Activated CD4-positive, alpha-beta T cell treated with anti-CD3 and anti-CD28 coated beads for 36 hours (primary cell): ENCODE measurements at places on chromosomes 4 and X. TPM values are rescaled to one million over a fixed set of nuclear protein-coding genes. Genes with fewer than 3 reads are reported as not detected.

CASK gene
- 14.4 TPM for total RNA-seq

GSX2 gene
- total RNA-seq, result not detected

IRS4 gene
- not detected for total RNA-seq

MAOB gene
- 0.09 TPM for total RNA-seq

CHST7 gene
- total RNA-seq, result 2.0 TPM

DNA sequence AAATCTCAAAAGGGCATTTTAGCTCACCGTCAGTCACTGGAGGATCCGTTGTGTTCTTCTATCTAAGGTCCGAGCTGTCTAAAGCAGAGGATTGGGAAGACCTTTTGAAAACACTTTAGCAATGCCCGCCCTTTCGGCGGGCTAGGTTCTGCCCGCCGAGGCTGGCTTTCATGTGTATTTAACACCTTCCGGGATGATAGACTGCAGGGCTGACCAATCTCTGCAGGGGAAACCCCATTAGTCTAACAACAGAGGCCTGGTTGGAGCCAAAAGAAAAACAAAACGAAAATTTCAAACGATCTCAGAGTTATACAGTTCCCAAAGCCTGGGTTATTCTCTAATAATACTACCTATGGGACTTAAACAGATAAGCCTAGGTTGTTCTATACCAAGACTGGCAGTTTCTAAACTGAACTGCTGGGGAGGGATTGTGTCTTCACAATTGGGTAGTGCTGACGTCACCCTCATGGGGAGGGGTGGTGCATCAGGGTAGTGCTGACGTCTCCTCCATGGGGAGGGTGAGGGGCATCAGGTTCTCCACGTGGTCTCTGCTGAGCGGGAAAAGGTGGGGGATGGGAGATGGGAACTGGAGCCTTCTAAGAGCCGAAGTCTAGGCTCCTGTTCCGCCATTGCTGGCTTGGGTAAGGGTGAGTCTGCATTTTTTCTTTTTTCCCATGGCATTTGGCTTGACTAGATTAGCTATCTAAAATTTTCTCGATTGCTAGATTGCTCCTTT is 14.8 kb upstream of the CUL4B start:
- no peak for DNase-seq

DNA sequence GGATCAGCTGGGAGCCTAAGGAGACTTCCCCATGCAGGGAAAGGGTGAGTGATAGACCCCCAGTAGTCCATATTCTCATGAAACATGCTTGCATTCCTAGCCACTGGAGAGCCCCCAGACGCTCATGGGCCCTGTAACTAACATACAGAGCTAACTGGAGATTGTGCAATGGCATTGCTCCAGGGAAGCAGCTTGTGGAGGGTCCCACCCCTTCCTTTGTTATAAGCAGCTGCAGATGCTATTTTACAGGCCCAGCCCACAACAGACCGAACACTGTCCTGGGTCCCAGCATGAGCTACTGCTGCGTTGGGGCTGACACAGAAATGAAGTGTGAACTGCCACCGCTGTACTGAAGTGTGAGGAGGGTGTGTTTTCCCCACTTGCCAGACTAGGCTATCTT is 1465.7 kb upstream of the DIAPH2 start:
- no peak for DNase-seq

DNA sequence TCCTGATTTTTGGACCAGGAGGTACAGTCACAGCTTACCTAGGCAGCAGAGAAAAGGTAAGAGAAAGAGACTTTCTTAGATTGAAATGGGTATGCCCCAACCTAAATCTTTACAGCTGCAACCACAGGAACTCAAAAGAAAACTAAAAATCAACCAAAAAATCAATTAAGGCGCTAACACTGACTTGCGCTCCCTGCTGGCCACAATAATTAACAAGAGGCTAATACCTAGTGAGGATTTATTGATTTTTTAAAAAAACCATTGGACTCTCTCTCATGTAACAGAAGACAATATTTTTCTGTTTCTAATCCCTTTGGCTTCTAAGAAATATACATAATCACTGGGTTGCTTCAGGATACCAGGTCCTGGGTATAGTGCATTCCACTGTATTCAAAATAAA is 153.9 kb upstream of the TENM3 start:
- DNase-seq, result peak; percentile 6

DNA sequence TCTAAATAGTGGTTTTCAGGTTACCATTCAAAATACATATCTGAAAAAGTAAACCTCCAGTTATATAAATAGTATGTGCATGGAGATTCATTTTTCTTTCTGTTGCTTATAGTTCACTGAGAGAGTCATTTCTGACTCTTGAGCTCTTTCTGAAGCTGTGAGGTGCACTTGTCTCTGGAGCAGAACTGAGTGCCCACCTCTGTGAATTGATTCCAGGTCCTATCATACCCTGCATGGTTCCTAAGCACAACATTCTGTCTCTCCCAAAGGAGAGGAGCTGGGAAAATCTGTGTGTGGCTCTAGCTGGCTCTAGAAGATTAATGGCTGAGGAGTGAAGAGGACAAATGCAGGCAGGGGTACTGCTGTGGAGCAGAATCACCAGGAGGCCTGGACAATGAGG is 161.6 kb upstream of the HCCS start:
- DNase-seq, result no peak

DNA sequence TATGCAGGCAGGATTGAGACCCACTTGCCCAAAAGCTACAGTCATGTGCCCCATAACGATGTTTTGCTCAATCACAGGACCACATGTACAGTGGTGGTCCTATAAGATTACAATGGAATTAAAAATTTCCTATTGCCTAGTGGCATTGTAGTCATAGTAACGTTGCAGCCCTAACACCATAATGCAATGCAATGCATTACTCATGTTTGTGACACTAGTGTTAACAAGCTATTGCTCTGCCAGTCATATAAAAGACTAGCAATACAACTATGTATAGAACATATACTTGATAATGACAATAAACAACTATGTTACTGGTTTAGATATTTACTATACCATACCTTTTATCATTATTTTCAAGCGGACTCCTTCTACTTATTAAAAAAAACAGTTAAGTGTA is 50.6 kb downstream of the VGLL1 start:
- no peak for DNase-seq

- DNase-seq, result no peak
Observed at GRCh38 chr4:14054391-14054790, 426.9 kb upstream of the BOD1L1 start.

GRCh38 chr4:173958445-173958844 is 325.0 kb downstream of the FBXO8 start:
- DNase-seq, result no peak
